Lower lobe of right lung (tissue), 2 donors: ENCODE measurements at places on chromosomes 11 and 22. TPM values are rescaled to one million over a fixed set of nuclear protein-coding genes. Genes with fewer than 3 reads are reported as not detected.

FOLR2 gene
- 28.1 TPM for total RNA-seq

RPL27A gene
- 920 TPM for total RNA-seq

- H3K4me1 ChIP-seq = peaks cover 25% of the 10 kb centered on the region
- peaks cover 13% of the 10 kb centered on the region for H3K36me3 ChIP-seq
- H3K27me3 ChIP-seq = no peaks in the 10 kb centered on the region
- no peak for DNase-seq
- H3K4me3 ChIP-seq = no peak overlapping the region
- no peak overlapping the region for H3K27ac ChIP-seq
Measured at GRCh38 chr11:108216988-108217387, 5.5 kb downstream of the NPAT start.

DNA sequence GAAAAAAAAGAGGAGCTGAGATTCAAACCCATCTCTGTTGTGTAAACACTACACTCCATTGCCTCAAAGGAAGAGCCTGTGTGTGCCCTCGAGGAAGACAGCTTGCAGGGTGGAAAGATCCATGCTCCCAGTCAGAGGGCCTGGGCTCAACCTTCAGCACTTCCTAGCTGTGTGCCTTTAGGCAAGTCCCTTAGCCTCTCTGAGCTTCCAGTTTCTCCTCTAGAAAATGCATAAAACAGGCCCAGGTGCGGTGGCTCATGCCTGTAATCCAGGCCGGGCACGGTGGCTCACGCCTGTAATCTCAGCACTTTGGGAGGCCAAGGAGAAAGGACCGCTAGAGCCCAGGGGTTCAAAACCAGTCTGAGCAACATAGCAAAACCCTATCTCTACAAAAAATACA, 4.6 kb upstream of the ARFGAP2 start:
- H3K27ac ChIP-seq = no peak overlapping the region
- peaks cover 19% of the 10 kb centered on the region for H3K4me1 ChIP-seq
- peaks cover 15% of the 10 kb centered on the region for H3K27me3 ChIP-seq
- no peak overlapping the region for H3K4me3 ChIP-seq

APOBEC3H gene
- 1.9 TPM for total RNA-seq

CNGA4 gene
- total RNA-seq = 3.8 TPM

GRCh38 chr11:31808721-31809540, 2.2 kb downstream of the PAX6 start:
- no peak overlapping the region for H3K4me3 ChIP-seq
- H3K36me3 ChIP-seq = no peaks in the 10 kb centered on the region
- no peak for DNase-seq
- peaks cover 97% of the 10 kb centered on the region for H3K27me3 ChIP-seq

- no peaks in the 10 kb centered on the region for H3K27me3 ChIP-seq
- no peaks in the 10 kb centered on the region for H3K4me1 ChIP-seq
- no peak overlapping the region for H3K4me3 ChIP-seq
Measured at GRCh38 chr11:60195923-60196368, 13.1 kb upstream of the MS4A6A start.

GRCh38 chr11:93655581-93656255, 5.8 kb upstream of the CEP295 start:
- DNase-seq = no peak
- H3K4me3 ChIP-seq = no peak overlapping the region
- H3K4me1 ChIP-seq = no peaks in the 10 kb centered on the region
- H3K27ac ChIP-seq = no peak overlapping the region
- peaks cover 7% of the 10 kb centered on the region for H3K27me3 ChIP-seq

GRCh38 chr22:31604137-31604705, 57.8 kb downstream of the PISD start:
- no peaks in the 10 kb centered on the region for H3K27me3 ChIP-seq
- H3K4me3 ChIP-seq = no peak overlapping the region
- H3K4me1 ChIP-seq = no peaks in the 10 kb centered on the region
- DNase-seq = peak; percentile 7

GRCh38 chr11:17921659-17922415, 91.0 kb downstream of the SERGEF start:
- DNase-seq = no peak
- no peak overlapping the region for H3K27ac ChIP-seq
- peaks cover 8% of the 10 kb centered on the region for H3K36me3 ChIP-seq
- no peaks in the 10 kb centered on the region for H3K27me3 ChIP-seq
- H3K4me3 ChIP-seq = no peak overlapping the region

- H3K4me1 ChIP-seq = peaks cover 9% of the 10 kb centered on the region
- H3K4me3 ChIP-seq = no peak overlapping the region
- H3K27ac ChIP-seq = no peak overlapping the region
- H3K27me3 ChIP-seq = peaks cover 24% of the 10 kb centered on the region
Measured at GRCh38 chr22:50061824-50062355, 3.8 kb upstream of the TTLL8 start.

DNA sequence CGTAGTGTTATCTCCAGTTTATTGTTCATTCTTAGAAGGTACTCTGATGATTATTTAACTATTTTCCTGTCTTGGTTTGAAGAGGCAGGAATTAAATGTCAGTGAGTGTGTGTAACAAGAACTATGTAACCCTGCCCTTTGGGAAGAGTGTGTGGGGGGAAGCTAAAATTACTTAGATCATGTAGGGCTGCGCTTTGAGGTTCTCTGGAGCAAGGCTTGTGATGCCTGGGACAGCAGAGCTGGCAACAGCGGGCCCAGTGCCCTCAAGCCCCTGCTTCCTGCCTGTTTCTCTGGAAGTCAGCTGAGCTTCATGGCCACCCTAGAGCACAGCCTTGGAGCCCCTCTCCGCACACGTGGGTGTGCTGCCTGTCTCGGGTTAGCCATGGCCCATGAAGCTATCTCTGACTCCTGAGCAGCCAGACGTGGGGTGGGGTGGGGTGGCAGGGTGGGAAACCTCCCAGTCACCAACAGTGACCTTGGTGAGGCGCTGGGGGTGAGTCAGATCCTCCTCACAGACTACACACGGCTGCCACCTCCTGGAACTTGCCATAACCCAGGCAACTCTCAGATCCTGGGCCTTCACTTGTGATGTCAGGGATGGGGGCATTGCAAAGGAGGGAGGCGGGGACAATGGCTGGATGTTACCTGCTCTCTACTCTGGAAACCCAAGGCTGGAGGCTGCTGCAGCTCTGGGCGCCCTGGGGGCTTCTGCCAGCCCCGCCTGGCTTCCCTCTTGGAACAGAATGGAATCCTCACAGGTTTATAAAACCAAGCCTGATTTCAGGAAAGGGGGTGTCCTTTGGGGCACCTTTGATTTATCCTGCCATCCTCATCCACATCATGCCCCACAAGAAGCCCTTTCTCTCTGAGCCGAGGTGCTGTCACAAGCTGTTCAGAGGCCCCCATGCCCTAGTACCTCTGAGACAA, 88.6 kb downstream of the SNX19 start:
- H3K4me1 ChIP-seq = peaks cover 6% of the 10 kb centered on the region
- H3K36me3 ChIP-seq = no peaks in the 10 kb centered on the region
- no peak overlapping the region for H3K27ac ChIP-seq
- no peaks in the 10 kb centered on the region for H3K27me3 ChIP-seq

- H3K4me3 ChIP-seq = no peak overlapping the region
- no peaks in the 10 kb centered on the region for H3K27me3 ChIP-seq
- no peak overlapping the region for H3K27ac ChIP-seq
- peaks cover 3% of the 10 kb centered on the region for H3K36me3 ChIP-seq
- DNase-seq = peak; percentile 24
- no peaks in the 10 kb centered on the region for H3K4me1 ChIP-seq
Measured at GRCh38 chr22:47162865-47163264, 400.4 kb downstream of the TBC1D22A start.
